Choroid plexus epithelial cell (primary cell): ENCODE measurements at places on chromosomes 13 and 19.

GRCh38 chr19:12984683-12985048 is 10.6 kb upstream of the NFIX start:
- DNase-seq = no peak

DNA sequence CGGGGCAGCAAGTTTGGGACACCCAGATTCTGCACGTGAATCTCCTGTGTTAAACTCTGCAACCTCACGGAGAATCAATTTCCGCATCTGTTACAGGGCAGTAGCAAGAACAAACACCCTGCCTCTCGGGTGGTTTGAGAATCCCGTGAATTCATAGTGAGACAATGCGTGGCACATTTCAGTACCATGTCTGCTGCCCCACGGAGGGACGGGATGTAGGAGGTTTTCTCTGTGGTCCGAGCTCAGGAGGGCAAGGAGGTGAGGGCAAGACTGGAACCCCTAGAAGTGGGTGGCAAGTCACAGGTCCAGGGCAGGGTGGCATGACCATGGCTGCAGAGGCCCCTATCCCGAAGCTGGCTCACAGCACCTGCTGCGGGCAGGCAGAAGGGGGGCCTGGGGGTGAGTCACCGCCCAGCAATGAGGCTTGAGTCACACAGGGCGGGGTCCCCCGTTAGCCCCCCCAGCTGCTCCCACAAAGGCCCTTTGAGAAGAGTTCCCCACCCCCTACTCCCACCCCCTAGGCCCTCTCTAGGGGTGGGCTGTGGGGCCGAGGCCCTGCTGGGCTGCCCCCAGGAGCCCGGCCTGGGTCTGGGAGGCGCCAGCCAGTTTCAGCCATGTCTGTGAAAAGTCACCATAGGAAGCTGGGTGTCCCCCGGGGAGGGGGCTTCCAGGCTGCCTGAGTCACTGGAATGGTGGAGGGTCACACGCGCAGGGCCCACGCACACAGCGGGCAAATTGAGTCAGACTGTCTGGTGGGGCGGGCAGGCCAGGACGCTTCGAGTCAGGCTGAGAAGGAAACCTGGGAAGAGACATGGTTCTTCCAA is 25.8 kb upstream of the NANOS3 start:
- DNase-seq = peak; percentile 92

- DNase-seq = no peak
Observed at GRCh38 chr13:112014857-112015256, 52.1 kb upstream of the SOX1 start.

GRCh38 chr13:79479882-79480281 is 1.1 kb upstream of the NDFIP2 start:
- DNase-seq = no peak

- no peak for DNase-seq
Observed at GRCh38 chr13:94753327-94753726, 41.0 kb upstream of the SOX21 start.

DNA sequence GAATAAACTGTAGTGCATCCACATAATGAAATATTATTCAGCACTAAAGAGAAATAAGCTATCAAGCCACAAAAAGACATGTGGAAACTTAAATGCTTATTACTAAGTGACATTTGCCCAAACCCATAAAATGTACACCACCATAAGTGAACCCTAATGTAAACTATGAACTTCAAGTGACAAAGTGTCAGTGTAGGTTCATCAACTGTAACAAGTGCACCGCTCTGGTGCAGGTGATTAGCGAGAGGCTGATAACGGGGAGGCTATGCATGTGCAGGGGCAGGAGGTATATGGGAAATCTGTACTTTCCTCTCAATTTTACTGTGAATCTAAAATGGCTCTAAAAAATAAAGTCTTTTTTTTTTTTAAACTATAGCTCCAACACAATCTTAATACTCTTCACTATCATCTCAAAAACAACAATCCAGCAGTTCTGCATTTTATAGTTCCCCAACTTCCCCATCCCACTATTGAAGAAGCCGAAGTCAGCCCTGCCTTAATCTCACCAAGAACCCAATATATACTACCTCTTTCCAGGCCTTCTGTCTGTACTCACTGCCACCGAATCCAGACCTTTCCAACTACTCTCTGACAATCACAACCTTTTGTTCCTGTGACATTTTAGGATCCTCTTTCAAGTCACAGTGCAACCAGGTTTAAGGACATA is 22.6 kb downstream of the ELF1 start:
- no peak for DNase-seq

GRCh38 chr19:35470128-35470527 is 20.1 kb downstream of the KRTDAP start:
- DNase-seq = no peak

GRCh38 chr19:48390188-48391099 is 907 bp downstream of the KDELR1 start:
- DNase-seq = peak; percentile 72

DNA sequence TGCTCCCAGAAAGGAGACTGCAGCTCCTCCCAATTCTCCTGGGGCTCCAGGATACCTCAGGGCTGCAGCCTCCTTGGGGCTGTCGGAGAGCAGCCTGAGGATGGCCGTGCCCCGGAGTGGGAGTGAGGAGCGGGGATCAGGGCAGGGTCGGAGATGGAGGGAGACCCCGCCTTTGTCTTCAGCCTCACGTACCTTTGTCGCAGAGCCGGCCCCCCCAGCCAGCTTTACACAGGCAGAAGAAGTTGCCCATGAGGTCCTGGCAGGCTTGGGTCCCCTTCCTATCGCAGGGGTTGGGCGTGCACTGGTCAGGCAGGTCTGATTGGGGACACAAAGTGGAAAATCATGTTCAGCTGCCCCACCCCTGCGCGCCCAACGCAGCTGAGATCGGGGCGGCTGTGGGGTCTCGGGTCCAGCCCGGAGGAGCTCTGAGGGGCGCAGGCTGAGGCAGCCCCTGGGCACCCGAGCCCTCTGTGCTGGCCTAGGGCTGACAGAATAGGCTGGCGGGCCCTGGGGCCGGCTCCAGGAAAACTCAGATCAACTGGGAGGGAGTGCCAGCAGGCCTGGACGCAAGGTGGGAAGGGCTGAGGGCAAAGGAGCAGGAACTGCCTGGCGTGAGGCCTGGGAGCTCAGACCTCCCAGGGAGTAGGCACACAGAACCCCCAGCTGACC is 24.2 kb downstream of the GAS6 start:
- DNase-seq = no peak

DNA sequence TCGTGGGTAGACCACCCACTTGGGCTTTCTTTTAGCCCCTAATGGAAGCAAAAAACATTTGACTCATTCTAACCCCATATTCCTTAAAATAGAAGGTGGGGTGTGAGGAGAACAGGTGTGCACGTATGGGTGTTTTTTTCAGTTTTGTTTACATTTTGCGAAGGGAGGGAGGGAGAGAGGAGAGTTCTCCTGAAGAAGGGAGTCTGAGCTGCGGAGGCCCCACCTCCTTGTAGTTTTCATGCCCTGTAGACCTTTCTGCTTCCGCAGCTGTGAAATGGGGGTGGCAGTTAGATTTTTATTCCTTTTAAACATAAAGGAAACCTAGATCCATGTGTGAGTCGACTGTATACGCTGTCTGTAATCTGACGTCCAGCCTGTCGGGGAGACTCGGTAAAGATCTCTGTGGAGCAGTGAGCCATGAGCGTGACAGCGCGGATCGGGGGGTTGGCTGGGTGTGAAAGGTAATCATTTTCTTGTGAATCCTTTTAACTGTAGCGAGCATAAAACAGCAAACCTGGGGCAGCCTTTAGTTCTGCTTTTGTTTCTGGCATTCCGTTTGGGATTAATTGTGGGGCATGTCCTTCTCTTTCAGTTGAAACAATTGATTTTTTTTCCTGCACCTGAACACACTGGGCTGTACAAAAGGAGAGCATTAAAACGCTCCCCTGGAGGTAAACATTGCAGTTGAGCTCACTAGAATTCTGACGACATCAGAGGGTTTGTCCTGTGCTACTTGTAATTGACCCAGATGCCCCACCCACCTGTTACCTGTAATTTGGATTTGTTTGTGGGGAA is 2.3 kb downstream of the UPF1 start:
- DNase-seq = no peak

DNA sequence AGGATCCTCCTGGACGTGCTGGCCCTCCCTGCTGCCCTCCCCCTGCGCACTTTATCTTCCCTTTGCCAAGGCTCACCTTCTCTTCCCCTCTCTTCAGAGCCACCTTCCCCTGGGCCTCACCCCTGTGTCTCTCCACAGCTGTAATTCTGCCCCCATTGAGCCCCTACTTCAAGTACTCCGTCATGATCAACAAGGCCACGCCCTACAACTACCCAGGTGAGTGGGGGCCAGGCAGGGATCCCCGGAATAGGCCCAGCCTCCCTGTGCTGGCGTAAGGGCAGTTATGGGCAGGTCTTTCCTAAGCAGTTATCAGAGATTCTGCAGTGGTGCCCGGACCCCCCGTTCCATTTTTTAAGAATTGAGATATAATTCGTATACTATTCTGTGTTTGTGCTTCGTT is 3.1 kb downstream of the NDUFA3 start:
- no peak for DNase-seq

- no peak for DNase-seq
Observed at GRCh38 chr19:21585281-21585890, 80.0 kb downstream of the ZNF429 start.

DNA sequence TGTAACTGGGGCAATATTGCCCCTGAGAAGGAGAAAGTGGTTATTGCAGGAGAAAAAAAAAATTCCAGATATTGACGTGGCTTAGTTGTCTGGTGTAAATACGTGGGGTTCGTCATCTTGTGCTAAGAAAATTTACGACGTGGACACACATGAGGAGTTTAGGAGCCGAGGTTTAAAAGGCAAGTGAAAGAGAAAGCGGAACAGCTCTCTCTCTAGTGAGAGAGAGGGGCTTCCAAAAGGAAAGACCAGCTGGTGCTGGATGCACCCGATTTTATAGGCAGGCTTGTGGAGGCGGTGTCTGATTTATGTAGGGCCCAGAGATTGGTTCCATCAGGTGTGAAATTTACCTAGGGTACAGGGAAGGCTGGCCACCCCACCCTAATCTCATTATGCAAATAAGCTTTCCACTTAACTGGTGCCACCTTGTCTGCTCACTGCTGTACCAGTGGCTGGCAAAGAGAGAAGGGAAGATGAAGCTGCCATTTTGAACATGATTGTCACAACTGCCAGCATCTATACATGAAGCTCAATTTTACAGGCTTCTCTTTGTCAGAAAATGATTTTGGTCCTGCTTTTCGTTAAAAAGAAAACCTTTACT is 845.1 kb downstream of the DACH1 start:
- DNase-seq = no peak

- no peak for DNase-seq
Observed at GRCh38 chr13:99307247-99307646, at the start of gene GPR183. TSS of gene GPR183 (minus strand) at chr13:99307399. CDS start at chr13:99296145, 11,254 bp downstream.
